ENCODE measurements at places on chromosomes 3 and 15. TPM values are rescaled to one million over a fixed set of nuclear protein-coding genes. Genes with fewer than 3 reads are reported as not detected.

WNT7A gene
- not detected for total RNA-seq

POPDC2 gene
- 38.7 TPM for total RNA-seq

CCR8 gene
- total RNA-seq: not detected

HCLS1 gene
- total RNA-seq: 6.6 TPM

XCR1 gene
- total RNA-seq: not detected

NOX5 gene
- total RNA-seq: not detected

BSN gene
- 0.23 TPM for total RNA-seq

C3orf33 gene
- 5.3 TPM for total RNA-seq

SSUH2 gene
- total RNA-seq: 0.33 TPM

TMCO5A gene
- total RNA-seq: not detected

PRTG gene
- total RNA-seq: 0.71 TPM

NLGN1 gene
- 1.9 TPM for total RNA-seq

PAK6 gene
- total RNA-seq: not detected

GNL3 gene
- total RNA-seq: 99.6 TPM

GALNT15 gene
- 92.7 TPM for total RNA-seq

GOLGA6A gene
- total RNA-seq: 0.83 TPM

TM4SF1 gene
- total RNA-seq: 38.8 TPM

PBRM1 gene
- 30.6 TPM for total RNA-seq

STXBP5L gene
- not detected for total RNA-seq

CLEC3B gene
- total RNA-seq: 23.2 TPM

ERICH6 gene
- not detected for total RNA-seq
